ENCODE measurements at places on chromosomes 7 and 10.

GRCh38 chr10:91597197-91597881 lies 35.5 kb downstream of the PPP1R3C start:
- DNase-seq, result no peak

- DNase-seq, result no peak
Measured at GRCh38 chr7:88845091-88845490, 49.6 kb upstream of the TEX47 start.

- DNase-seq, result no peak
Measured at GRCh38 chr10:67076144-67076543, 150.3 kb downstream of the LRRTM3 start.

GRCh38 chr10:131126321-131127137 lies 185.0 kb downstream of the TCERG1L start:
- no peak for DNase-seq

All from NCI-H226 (cell line).